NCI-H1092 treated with DMSO at 0.1 percent for 48 hours (cell line): ENCODE measurements at places on chromosomes 16 and 17.

- DNase-seq: no peak
Measured at GRCh38 chr17:2841606-2842005, 45.4 kb downstream of the RAP1GAP2 start.

DNA sequence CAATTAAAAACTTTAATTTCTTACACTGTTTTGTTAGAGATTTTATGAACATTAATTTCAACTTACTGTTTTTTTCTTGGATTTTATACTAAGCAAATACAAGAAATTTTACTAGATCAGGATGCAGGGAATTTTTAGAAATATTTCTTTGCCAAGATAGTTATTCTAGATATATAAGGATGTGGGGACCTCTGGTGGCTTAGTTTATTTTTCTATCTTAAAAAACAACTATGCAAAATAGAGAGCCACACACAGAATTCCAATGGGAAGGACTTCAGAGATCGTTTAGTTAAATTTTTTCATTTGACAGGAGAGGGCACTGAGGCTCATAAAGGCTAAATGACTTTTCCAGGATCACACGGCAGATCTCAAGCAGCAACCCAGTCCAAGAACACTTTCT is 23.0 kb upstream of the CAPNS2 start:
- DNase-seq: peak; percentile 46

DNA sequence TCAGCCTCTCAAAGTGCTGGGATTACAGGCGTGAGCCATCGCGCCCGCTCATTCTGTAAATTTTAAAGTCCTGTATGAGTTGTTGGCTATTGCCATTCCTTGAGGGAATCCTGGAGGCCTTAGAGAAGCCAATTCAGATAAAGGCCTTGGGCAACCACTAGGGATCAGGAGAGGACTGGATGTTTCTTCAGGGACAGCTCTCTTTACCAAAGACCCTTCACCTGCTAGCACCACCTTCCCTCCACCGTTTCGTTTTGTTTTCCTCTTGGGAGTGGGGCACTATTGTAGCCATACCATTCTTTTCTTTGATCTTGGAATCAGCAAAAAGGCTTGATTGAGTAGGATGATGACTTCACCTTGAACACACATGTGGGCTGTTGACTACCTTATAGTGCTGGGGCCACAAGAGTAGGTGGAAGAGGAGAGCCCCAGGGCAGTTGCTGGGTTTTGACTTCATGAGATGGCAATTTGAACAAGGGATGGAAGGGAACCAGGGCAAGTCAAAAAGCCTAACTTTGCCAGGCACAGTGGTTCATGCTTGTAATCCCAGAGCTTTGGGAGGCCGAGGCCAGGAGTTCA is 7.0 kb upstream of the ANKRD40CL start:
- DNase-seq: no peak

- peak; percentile 62 for DNase-seq
Measured at GRCh38 chr17:71828182-71828596, 292.6 kb upstream of the SOX9 start.

GRCh38 chr17:83110735-83111134 is 31.3 kb downstream of the METRNL start:
- DNase-seq: no peak

DNA sequence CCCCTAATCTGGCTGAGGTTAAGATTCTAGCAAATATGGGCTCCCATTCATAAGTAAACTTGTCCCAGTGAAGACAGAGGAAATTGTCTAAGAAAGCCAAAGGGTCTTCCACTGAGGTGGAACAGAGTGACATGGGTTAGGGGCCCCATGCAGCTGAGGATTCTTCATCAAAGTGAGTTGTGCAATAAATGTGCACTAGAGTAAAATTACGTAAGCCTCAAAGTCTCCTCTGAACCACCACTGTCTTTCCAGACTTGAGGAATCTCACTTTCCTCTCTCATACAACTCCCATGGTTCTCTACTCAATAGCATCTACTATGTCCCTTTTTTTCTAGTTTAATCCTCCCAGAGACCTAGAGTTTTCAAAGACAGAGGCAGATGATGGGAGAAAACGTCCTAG is 132.4 kb downstream of the CA10 start:
- no peak for DNase-seq

DNA sequence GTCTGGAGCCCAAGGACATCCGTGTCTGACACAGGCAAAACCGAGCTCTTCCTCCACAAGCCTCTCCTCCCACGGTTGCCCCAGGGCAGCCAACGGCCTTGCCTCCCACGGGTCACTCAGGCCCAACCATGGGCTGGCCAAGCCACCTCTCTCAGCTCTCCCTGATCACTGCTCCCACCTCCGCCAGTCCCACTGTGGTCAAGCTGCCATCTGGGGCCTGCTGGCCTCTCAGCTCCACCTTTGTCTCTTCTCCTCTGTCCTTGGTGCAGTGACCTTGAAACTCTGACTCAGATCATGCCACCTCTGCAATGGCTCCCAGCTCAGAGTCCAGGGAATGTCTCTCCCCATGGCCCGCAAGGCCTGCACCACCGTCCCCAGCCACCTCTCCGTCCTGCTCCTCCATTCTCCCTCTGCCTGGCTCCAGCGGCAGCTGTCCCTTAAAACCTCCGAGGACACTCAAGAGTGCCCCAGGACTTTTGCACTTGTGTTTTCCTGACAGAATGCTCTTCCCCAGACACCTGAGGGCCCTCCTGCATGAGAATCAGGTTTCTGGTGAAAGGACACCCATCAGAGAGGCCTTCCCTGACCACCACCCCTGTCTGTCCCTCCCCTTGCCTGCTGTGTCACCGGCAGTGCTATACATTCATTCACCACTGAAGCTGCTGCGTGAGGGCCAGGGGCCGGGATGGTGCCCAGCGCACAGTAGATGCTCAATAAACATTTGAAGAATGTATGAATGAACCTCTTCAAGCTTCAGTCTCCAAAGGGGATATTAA is 19.3 kb downstream of the PEMT start:
- DNase-seq: no peak

GRCh38 chr17:27544350-27545131 is 86.4 kb upstream of the LGALS9 start:
- no peak for DNase-seq

GRCh38 chr17:62191390-62192361 is 126.6 kb upstream of the MED13 start:
- no peak for DNase-seq

DNA sequence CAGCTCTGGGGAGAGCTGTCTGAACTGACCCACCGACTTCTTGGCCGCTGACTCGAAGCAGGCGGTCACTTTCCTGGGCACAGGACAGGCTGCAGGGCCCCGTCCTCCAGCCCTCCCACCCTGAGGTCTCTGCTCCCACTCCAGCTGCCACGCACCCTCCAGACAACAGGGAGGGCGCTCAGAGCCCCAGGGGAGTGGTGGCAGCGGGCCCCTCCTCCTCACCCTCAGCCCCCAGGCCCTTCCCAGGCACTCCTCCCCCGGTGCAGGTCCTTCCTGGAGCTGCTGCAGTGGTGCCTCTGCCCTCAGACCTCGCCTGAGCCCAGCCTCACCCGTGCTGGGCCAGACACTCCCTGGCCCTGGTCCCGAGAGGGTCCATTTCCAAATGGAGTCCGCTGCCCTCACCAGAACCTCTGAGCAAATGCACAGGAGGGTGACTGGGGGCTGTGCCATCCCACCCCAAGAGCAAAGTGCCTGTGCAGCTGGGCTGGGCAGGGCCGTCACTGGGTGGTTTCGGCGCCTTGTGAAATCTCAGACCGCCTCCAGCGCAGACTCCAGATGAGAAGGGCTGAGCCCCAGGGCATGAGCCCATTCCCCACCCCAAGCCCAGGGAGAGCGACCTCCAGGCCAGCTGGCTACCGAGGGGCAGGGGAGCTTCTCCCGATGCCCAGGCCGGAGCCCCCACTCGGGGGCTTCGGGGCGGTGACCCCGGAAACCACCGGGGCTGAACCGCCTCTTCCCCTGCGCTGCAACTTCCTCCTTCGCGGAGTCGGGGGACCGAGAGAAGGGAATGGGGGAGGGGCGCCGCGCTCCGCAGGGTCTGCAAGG is 717 bp downstream of the CYBA start:
- no peak for DNase-seq
